ENCODE measurements at places on chromosomes 11 and 22. TPM values are rescaled to one million over a fixed set of nuclear protein-coding genes. Genes with fewer than 3 reads are reported as not detected.

The C11orf42 gene
- total RNA-seq: not detected

DNA sequence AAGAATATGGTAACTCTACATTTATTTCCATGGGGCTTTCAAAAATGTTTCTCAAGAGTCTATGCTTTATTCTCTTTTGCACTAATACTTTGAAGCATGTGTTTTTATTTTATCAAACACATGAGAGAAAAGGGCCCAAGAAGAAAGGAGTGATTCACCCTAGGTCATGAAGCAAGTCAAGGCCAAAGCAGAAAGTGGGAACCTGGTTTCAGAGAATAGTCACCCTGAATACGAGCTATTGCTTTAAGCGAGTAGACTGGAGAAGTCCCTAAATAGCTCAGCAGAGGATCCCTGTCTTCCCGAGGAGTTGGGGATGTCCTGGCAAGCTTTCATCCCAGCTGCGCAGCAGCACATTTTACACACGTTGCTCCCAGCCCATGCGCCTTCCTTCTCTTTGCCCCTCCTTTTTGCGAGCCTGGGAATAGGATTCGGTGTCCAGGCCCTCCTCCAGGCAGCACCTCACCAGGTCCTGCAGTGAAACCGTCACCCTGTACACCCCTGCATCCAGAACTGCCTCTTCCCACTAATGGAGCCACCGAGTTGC lies 19.1 kb downstream of the MPEG1 start:
- no peak for DNase-seq

DNA sequence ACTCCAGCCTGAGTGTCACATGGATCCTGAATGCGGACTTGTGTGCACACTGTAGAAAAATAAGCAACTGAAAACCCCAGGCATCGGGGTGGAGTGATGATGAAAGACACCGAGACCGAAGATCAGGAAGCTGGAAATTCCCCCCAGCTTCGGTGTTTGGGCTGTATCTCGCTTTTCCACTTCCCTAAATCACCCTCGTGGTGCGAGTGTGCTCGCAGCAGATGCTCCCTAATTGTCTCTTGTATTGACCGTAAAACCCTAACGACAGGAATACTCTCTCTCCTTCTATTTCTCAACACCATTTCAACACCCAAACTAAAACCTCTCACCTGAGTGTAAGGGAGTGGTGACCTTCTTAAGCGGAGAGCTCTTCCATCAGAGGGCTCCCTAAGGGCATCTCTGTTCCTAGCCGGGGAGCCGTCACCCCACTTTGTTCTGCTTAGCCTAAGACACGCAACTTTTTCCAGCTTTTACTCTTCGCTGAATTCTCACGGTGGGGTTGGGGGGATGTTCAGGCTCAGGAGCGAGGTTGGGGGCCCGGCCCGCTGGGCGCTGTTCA lies 635 bp upstream of the GRK3 start:
- peak; percentile 57 for DNase-seq

The TIGD3 gene
- total RNA-seq: 0.18 TPM

DNA sequence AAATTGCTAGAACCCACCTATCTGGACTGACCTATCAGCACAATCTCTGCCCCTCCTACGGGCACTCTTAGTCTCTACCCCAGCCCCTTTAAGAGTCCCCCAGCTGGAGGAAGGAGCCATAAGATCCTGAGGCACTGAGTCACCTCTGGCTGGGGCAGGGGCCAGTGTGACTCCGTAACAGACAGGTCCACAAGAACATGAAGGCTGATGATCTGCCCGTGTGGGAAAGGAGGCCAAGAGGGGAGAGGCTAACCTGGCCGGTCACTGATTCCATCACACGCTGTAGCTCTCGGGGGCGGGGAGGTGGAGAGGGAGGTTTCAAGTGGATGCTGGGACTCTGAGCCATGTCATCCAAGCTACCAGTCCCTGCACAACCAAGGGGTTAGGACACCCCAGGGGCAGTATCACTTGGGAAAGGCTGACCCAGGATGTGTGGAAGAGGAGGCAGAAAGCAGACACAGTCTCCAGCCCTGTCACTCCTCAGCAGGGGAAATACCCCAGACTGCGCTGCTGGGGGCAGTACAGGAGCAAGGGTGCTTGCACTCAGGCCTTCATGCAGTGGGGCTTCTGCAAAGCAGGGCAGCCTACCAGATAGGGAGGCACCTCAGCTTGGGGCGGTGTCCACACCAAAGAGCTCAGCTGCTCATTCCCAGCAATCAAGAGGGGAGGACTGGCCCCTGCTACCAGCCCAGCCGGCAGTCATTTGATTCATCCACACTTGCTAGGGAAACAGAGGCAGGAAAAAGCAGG lies 22.3 kb downstream of the ARHGAP1 start:
- no peak for DNase-seq

The PNPLA5 gene
- not detected for total RNA-seq

- no peak for DNase-seq
These were observed 243.3 kb upstream of the B3GAT1 start for GRCh38 chr11:134655189-134655989.

The ATP6V1E1 gene
- 133 TPM for total RNA-seq

The PRG3 gene
- total RNA-seq: not detected

DNA sequence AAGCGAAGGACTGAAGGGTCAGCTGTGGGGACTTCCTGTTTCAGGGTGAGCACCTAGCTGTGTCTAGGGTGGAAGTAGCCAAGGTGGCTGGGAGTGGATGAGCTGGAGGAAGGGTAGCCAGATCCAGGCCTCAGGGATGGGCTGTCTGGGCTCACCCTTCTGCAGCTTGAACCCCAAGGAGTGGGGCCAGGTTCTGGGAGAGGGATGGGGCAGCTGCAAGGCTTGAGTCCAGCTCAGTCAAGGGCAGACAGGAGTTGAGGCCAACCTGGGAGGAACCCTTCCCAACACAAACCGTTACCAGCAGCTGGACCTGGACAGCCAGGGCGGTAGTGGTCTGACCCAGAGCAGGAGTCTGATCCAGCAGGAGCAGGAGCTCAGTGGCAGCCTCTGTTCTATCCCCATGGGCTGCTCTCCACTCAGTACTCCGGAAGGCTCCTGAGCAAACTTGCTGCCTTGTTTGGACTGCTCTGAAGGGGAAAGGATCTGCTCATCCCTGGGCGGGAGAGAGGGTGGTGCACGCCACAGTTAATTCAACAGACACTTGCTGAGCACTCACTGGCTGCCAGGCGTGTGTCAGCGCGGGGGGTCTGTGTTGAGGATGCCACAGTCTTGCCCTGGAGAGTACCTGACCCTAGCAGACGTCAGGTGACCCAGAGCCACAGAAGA lies 53.8 kb upstream of the THY1 start:
- DNase-seq: no peak

DNA sequence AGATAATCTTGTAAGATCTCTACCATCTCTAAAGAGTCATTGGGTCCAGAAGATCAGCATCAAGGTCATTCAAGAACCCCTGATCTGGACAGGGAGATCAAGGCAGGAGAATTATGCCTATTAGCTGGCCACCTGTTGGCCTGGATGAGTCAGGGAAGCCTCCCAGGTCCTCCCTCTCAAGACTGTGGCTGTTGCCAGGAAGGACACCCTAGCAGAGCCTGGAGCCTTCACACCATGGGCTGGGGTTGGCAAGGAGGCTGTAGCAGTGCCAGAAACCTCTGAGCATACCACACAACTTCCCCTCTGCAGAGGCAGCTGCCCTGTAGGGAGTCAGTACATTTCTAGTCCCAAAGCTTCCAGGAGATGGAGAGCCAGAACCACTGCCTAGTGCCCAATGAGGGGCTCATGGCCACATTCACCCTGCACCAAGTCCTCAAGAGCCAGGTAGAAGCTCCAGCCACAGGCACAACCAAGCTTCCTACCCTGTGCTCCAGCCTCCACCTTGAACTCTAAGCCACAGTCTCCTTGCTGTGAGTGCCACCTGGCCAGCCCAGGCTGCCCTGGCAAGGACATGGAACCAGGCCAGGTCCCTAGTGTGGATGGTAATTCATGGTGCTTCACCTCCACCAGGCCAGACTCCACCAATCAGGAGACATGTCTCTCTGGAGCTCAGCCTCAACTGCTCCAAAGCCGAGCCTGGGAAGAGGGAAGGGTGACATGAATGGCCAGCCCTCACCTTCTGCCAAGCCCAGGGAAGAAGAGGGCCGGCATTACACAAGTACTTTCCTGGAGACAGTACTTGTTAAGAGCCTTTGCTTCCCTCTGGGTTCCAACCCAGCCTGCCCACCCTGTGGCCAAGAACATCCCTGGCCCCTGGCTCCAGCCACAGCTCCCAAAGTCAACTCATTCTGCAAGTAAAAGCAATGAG lies 124.3 kb downstream of the BUD13 start:
- DNase-seq: no peak

DNA sequence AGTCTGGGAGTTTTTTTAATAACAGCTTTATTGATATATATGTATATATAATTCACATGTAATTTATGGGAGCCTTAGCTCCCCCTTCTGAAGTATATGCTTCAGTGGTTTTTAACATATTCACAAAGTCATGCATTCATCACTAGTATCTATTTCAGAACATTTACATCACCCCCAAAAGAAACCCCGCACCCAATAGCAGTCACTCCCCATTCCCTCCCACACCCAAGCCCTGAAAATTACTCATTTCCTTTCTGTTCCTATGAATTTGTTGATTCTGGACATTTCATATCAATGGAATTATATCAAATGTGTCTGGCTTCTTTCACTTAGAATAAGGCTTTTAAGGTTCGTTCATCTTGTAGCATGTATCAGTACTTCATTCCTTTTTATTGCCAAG lies 35.6 kb upstream of the SYT7 start:
- no peak for DNase-seq

- DNase-seq: no peak
These were observed 29.0 kb downstream of the PRRG4 start for GRCh38 chr11:32858731-32859130.

DNA sequence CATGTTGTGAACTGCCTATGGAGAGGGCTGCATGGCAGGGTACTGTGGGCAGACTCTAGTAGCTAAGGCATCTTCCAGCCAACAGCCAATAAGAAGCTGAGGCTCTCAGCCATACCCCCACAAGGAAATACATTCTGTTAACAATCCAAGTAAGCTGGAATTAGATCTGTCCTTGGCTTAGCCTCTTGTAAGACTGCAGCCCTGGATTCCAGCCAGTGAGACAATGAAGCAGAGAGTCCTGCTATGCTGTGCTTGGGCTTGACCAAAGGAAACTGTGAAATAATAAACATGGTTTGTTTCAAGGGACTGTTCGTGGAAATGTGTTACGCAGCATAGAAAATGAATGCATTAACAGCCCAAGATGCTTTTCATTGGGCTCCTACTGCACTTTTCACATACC lies 1097.4 kb upstream of the CCDC90B start:
- DNase-seq: no peak

GRCh38 chr11:45745065-45745811 lies 59.7 kb upstream of the SLC35C1 start:
- no peak for DNase-seq

- peak; percentile 32 for DNase-seq
These were observed 9.1 kb upstream of the TAGLN start for GRCh38 chr11:117189941-117190544.

DNA sequence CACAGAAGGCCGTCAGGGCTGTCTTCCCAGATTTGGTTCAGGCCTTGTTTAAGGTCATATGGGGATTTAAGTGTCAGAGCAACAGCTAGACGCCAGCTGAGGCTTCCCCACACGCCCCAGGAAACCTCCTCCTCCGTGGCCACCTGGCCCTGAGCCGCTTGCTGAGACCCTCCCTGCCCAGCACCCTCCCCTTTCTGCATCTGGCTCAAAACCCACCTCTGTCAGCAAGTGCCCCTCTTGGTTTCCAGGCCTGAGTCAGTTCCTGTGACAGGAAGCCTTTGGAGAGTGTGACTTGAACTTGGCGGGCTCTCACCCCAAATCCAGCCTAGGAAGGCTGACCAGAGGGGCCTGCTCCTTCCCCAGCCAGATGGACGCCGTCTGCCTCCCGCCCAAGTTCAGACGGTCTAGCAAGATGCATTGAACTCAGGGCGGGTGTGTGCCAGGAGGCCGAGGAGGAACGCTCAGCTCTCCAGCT lies 561 bp downstream of the FXYD2 start:
- DNase-seq: peak; percentile 57

The ARHGEF17 gene
- total RNA-seq: 56.5 TPM

- peak; percentile 24 for DNase-seq
These were observed 85.5 kb downstream of the MORC2 start for GRCh38 chr22:30882974-30883533.

DNA sequence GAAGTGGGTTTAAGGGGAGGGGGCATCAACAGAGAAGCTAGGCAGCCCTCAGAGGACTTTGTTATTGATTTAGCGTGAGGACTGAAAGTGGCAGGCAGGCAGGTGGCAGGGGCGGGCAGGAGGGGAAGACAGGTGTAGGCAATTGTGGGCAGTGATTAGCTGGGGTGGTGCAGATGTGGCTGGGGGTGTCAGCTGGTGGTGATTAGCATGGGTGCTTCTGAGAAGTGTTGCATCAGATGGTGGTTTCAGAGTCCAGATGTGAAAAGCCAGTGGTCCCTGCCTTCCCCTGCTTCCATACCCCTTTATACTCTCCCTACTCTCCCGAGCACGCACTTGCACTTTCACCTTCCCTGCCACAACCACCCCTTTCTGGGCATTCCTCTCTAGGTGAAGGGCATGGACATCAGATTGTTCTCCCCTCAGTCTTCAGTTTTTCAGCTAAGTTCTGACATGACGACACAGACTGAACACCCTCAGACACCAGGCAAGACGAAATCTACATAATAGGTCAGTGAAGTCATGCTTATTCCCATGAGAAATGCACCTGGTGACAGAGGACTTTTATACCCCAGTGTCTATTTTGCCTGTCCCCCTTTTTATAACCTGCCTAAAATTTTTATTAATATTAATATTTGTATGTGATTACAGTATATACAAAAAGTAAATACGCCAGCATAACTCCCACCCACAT lies 435.7 kb upstream of the CADM1 start:
- no peak for DNase-seq

The BRSK2 gene
- 0.62 TPM for total RNA-seq

- no peak for DNase-seq
These were observed 5.9 kb upstream of the CNTF start for GRCh38 chr11:58616594-58616993.

The MS4A12 gene
- total RNA-seq: not detected

The P4HA3 gene
- 0.56 TPM for total RNA-seq

The FGF19 gene
- total RNA-seq: not detected

The DRICH1 gene
- total RNA-seq: 1.6 TPM

DNA sequence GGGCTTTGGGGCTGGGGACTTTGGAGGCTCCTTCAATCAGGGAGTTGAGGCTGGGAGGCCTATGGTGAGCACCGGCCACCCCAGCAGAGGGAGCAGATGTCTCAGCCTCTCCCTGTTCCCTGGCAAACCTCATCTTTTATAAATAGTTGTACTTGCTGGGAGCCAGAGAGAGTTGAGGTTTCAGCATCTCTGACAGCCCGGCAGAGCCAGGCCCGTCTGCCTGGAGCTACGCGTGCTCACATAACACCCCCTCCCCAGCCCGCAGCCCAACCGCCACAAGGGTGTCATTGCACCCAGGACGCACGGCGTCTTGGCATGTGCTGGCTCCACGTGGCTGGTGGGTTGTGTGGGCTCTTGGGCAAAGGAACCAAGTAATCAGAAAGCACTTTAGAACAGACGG lies 127.1 kb downstream of the CHST1 start:
- DNase-seq: no peak
